Daoy (cell line): ENCODE measurements at places on chromosomes 7 and 10.

DNA sequence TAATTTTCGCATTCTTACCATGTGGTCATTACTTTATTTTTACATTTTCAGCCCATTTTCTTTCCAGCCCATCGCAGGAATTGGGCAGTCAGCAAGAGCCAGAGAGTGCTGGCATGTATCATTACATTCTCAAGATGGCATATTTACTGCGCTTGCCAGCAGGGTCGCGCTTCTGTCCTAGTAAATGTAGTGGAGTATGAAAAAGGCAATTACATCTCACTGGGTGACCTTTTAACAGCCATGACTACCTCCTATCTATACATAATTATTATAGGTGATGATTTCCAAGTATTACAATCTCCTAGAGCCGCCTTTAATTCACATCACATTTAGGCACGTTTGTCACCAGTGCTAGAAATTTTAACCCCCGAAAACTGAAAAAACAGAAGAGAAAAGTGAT lies 433.7 kb upstream of the MGMT start:
- DNase-seq = no peak

DNA sequence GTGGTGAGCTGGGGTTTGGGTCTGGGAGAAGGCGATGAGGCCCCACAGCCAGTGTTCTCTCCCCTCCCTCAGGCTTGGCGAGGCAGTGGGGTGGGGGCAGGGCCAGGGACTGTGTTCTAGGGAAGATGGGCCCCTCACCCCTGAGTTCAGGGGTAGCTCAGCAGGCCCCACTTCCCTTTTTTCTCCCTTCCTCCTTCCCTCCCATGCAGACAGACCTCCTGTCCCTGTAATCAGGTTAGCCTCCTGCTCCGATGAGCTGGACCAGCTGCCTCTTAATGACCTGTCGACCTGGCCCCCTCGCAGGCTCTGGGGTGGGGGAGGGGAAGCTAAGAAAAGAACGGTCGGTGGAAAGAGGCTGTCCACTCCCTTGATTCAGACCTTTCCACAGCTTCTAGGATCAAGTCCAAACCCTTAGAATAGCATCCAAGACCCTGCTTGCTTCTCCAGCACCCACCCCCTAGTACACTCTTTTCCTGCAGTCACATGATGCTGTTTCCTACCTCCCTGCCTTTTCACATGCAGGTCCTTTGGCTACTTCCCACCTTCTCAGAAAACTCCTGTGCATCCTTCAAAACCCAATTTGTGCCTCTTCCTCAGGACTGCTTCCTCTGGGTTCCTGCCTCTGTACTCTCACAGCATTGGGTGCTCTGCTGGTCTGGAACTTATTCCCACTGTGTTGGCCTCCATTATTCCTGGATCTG lies 64.1 kb downstream of the ZMIZ1 start:
- no peak for DNase-seq

DNA sequence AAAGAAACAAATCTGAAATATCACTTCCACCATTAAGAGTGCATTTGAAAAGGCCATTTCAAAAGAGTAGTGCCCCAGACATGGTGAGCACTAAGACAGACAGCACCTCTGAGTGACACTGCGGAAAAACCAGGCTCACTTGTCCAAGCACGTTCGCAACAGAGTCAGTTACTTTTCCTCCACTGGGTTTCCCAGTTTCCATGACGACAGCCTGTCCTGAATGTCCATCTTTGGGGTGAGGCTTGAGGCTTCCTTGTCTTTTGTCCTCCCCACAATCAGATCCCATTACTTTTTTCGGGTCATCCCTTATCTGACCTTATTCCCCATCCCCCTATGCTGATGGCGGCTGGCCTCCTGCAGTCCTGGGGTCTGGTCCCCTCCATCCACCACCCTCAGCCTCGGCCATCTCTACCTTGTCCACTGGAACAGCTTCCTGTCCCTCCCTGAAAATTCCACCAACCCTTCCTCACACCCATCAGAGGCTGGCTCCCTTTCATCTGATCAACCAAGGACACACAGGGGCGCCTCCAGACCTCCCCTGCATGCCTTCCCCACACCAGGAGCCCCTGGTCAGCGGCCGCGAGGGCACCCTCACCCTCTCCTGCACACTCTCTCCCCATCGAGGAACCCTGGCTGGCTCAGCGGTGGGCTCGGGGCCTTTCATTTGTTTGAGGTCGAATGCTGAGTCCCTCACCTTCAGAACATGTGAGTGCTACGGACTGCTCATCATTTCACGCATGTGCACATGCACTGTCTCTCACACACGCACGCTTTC lies 363.6 kb downstream of the DNAJB6 start:
- DNase-seq = no peak

- DNase-seq = peak; percentile 26
Observed at GRCh38 chr7:2190531-2190930, 42.2 kb downstream of the MAD1L1 start.

DNA sequence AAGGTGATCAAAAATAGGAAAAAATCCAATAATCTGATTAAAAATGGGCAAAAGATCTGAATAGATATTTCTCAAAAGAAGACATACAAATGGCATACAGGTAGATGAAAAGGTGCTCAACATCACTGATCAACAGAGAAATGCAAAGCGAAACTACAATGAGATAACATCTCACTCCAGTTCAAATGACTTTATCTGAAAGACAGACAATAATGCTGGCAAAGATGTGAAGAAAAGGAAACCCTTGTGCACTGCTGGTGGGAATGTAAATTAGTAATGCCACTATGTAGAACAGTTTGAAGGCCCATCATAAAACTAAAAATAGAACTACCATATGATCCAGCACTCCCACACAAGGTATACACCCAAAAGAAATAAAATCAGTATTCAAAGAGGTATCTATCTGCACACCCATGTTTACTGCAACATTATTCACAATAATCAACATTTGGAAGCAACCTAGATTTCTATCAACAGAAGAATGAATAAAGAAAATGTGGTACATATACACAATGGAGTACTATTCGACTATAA lies 85.0 kb downstream of the LRRN3 start:
- DNase-seq = no peak
